ENCODE measurements at places on chromosomes 5 and 9.

DNA sequence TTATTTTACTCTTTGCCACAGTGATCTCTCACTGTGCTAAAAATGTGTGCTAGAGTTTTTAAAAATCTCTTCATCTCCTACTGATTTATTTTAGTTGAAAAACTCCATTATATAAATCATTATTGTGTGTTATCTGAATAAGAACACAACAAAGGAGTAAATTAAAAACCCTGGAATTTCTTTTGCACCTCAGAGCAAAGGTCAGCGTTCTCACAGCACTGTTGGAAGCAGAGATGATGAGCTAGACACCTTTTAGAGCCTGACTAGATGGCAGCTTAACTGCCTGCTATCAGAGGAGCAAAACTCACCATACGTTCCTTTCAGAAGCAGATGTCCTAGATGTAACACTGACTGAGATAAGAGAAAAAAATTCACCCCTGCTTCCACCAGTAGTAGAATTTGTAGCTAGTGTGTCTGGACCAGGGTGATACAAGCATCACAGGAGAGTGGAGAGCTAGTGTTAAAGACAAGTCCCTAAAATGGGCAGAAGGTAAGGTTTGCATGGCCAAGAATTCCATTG lies 147.1 kb downstream of the ENTREP1 start:
- DNase-seq: no peak

DNA sequence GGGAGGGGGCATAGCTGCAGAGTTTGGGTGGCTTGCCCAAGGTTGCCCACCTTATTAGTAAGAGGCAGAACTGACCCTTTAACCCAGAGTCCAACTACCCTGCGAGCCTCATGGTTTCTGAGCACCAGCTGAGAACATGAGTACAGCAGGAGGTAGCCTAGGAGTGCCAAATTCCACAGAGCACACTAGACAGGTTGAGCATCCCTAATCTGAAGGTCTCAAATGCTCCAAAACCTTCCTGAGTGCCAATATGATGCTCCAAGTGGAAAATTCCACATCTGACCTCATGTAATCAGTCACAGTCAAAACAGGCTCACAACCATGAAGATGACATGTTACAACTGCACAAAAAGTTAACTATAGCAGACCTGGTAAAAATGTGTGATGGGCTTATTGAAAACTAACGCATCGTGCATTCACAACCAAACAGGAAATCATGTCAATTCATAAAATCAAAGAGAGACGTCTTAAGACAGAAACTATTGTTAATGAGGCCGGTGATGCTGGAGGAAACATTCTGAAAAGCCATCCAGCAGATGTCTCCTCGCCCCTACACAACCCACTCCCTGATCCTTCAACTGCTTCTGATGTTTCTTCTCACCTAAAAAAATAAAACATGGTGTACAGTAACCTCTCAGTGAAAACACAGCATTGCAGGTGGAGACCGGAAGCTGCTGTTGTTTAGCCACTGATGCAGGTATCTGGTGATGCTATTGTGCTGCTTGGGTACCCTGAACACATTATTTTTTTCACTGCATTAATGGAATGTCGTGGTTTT lies 25.0 kb downstream of the PTCH1 start:
- DNase-seq: no peak

DNA sequence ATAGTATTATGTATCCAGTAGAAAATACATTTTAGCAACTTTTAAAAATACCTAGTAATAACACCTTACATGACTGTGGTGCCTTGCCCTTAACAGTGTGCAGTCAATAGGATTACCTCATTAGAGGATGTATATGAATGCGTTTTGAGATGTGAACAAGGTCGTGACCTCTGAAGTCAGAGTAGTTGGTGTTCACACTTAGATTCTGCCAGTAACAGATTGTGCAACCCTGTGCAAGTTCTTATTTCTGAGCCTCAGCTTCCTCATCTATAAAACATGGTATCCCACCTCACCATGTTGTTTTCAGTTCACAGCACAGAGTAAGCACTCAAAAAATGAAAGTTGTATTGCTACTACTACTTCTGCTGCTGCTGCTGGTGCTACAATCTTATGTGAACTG lies 347.3 kb downstream of the KDM4C start:
- DNase-seq: no peak

GRCh38 chr9:83281306-83282255 lies 218.6 kb upstream of the RASEF start:
- peak; percentile 39 for DNase-seq

GRCh38 chr5:66931651-66932050 lies 264.9 kb downstream of the CD180 start:
- no peak for DNase-seq

- DNase-seq: no peak
Measured at GRCh38 chr9:116687754-116688135, 640 bp downstream of the TRIM32 start.

GRCh38 chr9:94545940-94546339 lies 8.9 kb upstream of the PCAT7 start:
- DNase-seq: no peak

- no peak for DNase-seq
Measured at GRCh38 chr5:76521240-76521758, 101.9 kb downstream of the F2RL2 start.

GRCh38 chr5:127826011-127826410 lies 122.8 kb downstream of the CCDC192 start:
- no peak for DNase-seq

DNA sequence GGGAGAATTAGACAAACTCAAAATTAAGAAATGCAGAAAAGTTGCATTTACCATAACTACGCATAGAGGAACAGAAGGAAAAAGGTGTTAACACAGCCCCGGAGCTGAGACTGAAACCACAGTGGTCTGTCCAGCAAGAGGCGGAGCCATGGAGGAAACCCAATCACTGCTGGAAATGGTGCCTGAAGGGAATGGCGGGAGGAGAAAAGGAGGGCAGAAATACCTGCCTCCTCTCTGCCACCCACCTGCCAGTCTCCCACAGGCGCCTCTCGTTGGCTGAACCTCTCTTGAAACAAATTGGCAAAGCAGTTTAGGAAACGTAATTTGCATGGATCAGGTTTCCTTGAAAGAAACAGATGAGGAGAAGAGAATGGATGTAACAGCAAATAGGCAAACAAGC lies 9.7 kb upstream of the PRKACG start:
- DNase-seq: no peak

- DNase-seq: no peak
Measured at GRCh38 chr9:13479096-13479495, 199.6 kb upstream of the MPDZ start.

- no peak for DNase-seq
Measured at GRCh38 chr9:95458666-95459065, 58.1 kb downstream of the PTCH1 start.

DNA sequence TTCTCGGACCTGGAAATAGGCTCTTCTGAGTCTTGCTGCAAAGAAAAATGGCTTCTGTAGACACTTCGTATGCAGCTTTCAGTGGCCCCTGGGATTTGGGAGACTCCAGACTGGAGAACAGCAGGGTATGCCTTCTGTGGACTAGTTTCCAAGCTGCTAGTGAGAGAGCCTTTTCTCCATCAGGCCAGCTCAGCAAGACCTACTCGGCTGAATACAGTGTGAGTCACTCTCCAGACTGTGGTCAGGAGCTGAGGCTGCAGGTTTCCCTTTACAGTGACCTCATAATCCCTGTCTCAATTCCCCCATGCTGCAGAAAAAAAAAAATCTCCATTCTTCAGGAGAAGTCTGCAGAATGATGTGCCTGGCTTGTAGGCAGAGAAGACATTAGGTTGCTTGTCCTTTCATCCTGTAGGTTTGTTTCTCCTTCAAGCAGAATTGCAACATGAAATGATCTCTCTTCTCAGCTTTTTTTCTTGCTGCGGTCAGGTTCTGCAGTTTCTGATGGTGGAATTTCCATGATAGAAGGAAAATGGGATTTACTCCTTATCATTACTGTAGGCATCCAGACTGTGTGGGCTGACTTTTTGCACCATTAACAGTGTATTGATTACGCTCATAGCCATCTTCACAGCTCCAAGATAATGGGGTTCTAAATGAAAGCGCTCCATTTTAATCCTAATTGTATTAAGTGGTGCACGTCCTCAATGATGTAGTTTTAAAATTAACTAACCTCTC lies 78.3 kb upstream of the TNFSF8 start:
- DNase-seq: peak; percentile 58

- DNase-seq: no peak
Measured at GRCh38 chr9:7762600-7762999, 37.0 kb downstream of the DMAC1 start.

DNA sequence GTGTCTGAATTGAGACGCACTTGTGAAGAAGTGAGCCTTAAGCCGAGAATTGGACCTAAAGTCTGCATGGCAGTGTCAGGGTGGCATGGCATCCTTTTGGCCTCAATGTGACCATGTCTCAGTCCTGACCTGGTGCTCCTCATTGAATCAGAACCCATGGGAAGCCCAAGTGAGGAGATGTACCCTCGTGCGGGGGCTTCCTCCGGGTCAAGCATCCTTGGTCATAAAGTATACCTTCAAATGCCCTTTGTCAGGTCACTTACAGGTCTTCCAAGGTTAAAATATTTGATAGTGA lies 202.2 kb downstream of the GADD45G start:
- DNase-seq: no peak

- no peak for DNase-seq
Measured at GRCh38 chr5:135541807-135542502, 6.2 kb upstream of the NEUROG1 start.

Measured in amniotic stem cell (primary cell).